ENCODE measurements at places on chromosomes 4 and X.

DNA sequence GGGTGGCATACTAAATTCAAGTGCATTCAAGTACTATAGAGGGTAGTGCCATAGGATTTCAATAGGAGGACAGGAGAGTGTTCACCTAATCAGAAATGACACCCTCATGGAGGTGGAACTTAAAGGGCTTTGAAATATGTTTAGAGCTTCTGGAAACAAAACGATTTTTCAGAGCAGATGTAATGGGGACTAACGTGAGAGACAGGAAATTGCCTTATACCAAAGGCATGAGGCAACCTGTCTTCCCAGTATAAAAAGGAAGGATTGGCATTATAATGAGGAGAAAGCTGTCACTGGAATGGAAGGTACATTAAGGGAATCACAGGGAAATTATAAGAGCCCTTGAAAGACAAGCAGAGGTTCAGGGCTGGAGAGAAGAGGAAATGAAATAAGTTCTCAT lies 116.3 kb upstream of the PNPLA4 start:
- DNase-seq, result no peak

DNA sequence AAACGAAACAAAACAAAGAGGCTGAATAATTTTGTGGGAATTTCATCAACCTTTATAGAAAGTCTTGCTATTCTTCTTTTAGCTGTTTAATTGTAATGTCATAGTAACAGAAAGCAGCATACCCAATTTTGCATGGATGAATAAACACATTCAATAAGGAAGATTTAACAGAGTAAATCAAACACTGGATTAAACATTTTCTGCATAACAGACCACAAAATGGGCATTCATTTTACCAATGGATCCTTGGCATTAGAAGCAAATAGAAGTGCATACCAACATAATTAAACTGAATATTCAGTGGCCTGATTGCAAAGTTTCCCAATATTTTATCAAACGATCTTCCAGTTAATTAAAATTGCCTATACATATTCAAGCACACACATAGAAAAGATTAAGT lies 4.4 kb upstream of the CHM start:
- no peak for DNase-seq

- no peak for DNase-seq
Observed at GRCh38 chr4:82046796-82047195, 327.0 kb downstream of the HNRNPD start.

- DNase-seq, result no peak
Observed at GRCh38 chrX:97490656-97491055, 606.9 kb downstream of the RPA4 start.

DNA sequence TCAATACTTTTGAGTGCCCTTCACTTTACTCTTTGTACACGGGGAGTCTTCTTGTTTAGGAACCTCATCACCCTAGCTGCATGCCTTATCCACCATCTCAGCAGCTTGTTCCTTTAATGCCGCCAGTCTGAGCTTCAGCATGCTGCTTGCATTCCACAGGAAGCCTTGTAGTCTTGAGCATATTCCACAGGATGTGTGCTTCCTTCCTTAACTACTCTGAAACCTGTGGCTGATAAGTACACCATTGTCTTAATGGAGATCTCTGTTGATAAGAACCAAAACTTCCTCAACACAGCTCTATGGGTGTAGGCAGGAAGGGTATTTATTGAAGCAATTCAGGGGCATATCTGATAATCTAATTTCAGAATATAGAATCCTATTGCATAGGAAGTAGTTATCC lies 24.4 kb upstream of the CCNI start:
- no peak for DNase-seq

- no peak for DNase-seq
Observed at GRCh38 chr4:140220058-140220457, 66.1 kb upstream of the MAML3 start.

DNA sequence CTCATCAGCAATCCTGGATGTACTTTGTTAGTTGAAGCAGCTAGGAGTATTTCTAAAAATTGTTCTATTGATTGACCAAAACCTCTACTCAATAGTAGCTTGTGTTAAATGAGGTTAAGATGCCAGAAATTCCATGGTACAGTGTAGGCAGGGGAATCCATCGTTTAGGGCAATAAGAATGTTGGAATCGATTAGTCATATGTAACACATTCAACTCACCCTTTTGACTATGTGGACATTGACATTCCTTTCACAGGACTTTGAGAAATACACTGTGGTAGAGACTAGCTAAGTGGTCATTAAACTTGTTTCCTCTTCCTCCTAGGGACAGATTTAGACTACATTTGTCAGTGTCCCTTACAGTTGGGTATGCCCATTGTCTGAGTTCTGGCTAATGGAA lies 40.2 kb downstream of the KDM5C start:
- no peak for DNase-seq

- no peak for DNase-seq
Observed at GRCh38 chr4:2305766-2306501, 44.0 kb upstream of the MXD4 start.

GRCh38 chr4:158649111-158649680 lies 22.5 kb downstream of the C4orf46 start:
- no peak for DNase-seq

- DNase-seq, result no peak
Observed at GRCh38 chr4:27318740-27319139, 458.1 kb downstream of the STIM2 start.
